ENCODE measurements at places on chromosomes 1 and 21.

DNA sequence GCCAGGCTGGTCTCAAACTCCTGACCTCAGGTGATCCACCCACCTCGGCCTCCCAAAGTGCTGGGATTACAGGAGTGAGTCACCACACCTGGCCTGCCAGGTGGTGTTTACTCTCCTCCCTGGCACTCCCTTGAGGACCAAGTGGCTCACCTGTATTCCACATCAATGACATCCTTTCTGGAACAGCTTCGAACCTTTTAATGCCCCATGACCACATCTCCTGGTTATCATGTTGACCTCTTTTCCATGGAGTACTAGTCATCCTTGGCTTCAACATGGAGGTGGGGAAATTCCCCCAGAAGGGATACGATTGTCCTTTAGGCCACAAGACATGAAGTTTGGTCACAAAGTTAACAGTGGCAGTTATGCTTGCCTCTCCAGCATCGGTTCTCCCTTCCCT lies 66.9 kb downstream of the CDC7 start:
- no peak for DNase-seq

DNA sequence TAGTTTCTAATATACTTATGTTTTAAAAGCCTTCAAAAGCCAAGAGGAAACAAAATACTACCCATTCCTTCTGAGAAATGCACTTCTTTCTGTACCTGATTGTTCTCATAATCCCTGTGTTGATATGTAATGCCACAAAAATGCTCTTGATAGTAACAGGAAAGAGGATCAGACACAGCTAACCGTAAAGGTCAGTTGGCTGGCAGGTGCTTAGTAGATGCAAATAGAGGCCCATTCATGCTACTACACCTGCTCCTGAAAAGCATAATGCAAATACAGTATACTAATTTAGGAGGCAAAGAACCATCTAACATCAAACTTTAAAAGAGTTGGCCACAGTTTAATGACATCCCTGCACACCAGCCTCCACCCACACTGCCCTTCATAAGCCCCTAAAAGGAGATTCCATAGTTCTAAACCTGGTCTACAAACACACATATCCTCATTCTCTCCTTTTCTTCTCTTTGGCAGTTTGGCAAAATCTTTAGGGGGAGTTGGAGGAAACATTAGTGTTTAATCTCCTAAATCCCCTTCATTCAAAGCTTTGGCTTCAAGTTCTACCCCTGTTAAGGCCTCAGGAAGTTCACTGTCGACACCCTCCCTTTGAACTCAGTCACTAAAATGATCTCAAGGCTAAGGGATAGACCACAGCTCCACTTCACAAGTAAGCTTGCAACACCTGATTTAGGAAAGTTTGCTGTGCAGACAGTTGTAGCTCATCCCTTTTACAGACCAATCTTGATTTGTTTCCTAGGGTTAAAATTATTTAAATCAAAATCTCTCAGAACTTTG lies 2.9 kb upstream of the CD46 start:
- no peak for DNase-seq

- no peak for DNase-seq
These were observed 572.9 kb upstream of the CAMK1G start for GRCh38 chr1:209010475-209011230.

DNA sequence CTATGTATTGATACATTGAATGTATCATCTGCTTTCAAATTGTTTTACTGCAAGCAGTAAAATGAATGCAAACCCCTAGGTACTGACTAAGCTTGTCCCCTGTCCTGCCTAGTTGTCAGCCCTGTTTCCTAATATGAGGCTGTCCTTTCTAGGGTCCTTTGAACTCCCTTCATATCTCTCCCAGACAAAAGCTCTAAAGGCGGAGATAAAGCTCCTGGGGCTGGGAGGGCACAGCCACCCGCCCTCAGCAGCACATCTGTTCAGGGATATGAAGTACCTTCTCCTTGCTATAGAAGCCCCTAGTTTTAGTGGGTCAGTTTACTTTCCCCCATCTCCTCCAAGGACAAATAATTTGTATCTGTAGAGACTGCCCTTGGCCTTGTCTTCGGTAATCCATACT lies 93.1 kb upstream of the ETS2 start:
- DNase-seq: no peak

Data from activated CD4-positive, alpha-beta memory T cell treated with anti-CD3 and anti-CD28 coated beads, Interleukin-2, amount 10 ng/mL, durations not matched to agents 7 days and 5 days (primary cell).